ENCODE measurements at places on chromosomes 2 and 18.

- no peak for DNase-seq
These were observed 86.5 kb downstream of the MEIS1 start for GRCh38 chr2:66521291-66521922.

DNA sequence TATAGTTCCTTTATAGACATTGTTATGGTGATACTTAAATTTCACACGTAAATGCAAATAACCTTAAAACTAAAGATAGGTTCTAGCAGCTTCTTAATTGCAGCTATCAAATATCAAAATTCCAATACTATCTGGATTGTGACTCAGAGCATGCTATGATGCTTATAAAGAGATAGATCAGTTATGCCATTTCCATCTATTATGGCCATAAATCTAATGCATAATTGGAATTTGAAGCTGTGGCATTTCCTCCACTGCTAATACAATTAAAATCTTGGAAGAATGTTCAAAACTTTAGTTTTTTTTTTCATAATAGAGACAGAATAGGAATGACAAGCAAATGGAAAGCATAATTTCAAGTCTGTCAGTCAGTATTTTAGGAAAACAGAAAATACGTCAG lies 220.8 kb upstream of the GALNT5 start:
- no peak for DNase-seq

DNA sequence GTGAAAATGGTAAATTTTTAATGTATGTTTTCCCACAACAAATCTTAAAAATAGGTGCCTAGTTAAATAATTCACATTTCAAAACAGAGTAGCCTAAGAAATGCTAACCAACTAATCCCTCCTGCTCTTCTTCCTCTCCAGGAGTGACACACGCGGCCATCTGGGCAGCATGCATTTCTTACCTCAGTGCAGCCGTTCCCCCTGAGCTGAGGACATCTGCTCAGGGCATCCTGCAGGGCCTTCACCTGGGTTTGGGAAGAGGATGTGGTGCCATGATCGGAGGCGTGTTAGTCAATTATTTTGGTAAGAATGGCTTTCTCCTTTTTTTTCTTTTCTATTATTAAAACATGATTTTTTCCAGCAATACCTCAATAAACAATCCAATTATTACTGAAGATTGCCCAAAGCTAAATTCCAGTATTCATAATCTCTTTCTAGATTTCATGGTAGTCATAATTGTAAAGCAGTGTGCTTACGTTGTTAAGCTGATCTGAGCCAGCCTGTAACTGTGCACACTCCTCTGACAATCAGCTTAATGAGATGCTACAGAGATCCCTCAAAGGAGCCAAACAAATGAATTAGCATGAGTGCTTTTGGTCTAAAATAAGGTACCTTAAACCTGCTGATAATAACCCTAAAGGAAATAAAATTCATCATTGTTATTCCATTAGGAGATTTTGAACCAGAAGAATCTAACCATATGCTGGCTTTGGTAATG lies 45.8 kb downstream of the NEMP2 start:
- DNase-seq = no peak

DNA sequence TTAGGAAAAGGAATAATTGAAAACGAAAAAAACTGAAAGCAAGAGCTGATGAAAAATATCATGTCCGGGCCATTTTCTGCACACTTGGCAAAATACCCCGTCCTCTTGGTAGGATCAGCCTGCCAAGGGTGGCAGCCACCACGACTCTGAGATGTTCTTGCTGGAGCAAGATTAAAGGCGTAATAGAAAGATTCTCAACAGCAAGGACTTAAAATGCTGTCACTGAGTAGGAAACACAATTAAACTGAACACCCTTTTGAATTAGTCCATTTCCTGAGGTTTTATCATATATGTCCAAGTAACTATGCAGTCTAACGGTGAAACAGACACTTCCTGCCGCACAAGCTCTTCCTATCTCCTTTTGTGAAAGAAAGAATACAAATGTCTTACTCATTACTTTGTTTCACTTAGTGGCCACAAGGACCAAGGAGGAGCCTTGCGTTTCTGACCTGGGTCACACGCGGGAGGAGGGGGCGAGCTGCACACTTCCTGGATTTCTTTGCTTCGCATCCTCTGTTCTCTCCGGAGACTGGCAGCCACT lies 222.7 kb downstream of the PIEZO2 start:
- no peak for DNase-seq

GRCh38 chr18:22609642-22610041 lies 191.9 kb upstream of the CTAGE1 start:
- no peak for DNase-seq

DNA sequence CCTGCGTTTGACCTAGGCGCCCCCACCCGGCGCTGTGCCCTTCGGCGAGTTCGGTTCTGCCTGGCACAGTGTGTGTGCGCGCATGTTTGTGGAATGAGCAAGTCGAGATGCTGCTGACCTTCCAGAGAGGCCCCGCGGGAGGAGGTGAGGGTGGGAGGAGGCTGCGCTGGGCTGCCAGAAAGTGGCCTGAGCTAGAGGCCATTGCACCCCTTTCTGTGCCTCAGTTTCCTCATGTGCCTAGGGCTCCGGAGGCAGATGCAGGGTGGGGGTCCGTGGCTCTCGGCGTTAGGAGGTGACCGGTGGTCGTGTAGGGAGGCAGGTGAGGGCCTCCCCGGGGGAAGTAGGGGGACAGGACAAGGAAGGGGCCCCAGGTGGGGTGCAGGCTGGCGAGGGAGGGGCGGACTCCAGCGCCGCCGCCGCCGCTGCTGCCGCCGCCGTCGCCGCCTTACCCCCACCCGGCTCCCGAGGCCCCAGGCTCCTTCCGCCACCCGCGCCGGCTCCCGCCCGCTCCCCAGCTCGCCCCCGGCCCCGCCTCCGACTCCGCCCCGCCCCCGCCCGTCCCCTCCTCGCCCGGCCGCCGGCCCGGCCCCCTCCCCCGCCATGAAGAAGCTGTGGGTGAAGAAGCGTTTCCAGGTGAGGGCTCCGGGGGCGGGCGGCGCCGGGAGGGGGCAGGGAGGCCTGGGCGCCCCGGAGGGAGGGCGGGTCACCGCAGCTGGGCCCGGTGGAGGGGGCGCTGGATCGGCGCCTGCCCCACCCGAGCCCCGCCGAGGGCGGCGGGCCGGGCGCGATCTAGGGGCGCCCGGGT lies 7.0 kb downstream of the SPEG start:
- no peak for DNase-seq

GRCh38 chr18:13473751-13474150 lies 252.6 kb downstream of the FAM210A start:
- DNase-seq = no peak

GRCh38 chr2:201858281-201859184 lies 52.2 kb downstream of the CDK15 start:
- DNase-seq = peak; percentile 38

GRCh38 chr2:70790136-70790828 lies at the start of gene FIGLA:
TSS of gene FIGLA (minus strand) at chr2:70790643. CDS start at chr2:70790638, 5 bp downstream.
- DNase-seq = peak; percentile 11

GRCh38 chr2:860259-860855 lies 90.3 kb upstream of the SNTG2 start:
- no peak for DNase-seq

GRCh38 chr2:104868505-104868866 lies 14.6 kb downstream of the POU3F3 start:
- DNase-seq = no peak

DNA sequence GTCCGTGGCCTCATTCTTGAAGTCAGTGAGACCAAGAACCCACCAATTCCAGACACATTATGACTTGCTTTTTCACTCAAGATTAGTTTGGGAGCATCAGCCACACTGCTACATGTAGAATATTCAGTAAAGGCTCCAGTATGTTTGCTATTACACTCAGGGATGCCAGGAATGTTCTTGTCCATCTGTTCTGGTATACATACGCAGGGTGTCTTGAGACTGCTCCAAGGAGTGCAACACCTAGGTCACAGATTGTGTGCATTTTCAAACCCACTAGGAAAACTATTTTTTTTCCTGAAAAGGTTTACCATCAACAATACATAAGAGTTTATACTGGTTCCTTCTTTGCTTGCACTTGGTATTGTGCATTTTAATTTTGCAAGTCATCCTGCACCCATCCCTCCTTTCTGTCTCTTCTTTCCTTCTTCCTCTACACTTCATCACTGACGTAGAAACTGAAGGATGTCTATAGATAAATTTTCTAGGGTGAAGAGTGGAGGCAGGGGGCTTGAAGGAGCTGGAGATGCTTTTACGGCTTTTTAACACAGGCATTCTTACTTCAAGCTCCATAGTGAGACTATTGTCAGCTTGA lies 35.3 kb upstream of the MAP2 start:
- DNase-seq = no peak

- no peak for DNase-seq
These were observed 323.4 kb upstream of the SLC14A2 start for GRCh38 chr18:45291621-45292615.

DNA sequence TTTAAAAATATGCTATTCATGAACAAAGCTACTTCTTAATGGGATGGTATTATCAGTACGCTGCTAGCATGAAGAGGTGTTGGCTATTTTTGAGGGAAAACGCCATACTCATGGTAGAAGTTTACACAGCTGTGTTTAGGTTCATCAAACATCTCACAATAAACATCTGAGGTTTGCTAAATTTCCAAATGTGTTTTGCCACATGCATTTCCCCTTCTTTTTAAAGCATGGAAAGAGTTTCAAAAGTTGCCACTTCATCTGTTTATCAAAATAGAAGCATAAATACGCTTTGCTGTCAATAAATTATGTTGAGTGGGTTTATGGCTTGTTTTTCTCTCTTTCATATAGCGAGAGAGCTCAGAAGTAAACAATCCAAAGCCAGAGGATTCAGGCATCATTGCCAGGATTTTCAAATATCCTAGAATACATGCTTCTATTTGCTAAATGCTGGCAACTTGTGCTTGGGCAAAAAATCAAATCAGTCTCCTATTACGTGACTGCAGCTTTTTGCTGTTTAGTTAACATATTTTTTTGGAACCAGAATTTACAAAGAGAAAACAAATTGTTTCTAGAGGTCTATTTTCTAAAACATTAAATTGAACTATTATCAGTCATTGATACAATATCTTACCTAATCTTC lies 1919.9 kb upstream of the LRRTM1 start:
- DNase-seq = no peak

GRCh38 chr2:75605770-75606529 lies 40.6 kb upstream of the MRPL19 start:
- DNase-seq = no peak

- no peak for DNase-seq
These were observed 86.9 kb downstream of the FAM117B start for GRCh38 chr2:202721621-202722020.

DNA sequence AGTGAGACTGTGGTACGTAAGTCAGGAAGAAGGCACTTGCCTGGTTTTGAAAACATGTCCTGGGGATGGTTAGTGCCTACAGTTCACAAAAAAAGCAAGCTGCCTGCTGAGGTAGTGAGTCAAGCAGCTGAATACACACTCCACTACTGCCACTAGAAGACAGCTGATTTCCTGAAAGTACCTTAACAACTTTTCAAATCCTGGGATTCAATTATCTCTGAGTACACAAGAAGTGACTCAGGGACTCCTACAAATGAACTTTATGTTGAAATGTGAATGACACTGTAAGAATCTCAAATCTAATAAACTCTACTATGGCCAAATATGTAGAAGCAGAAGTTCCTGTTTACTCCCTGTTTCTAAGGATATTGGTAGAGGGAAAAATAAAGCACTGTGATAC lies 58.0 kb upstream of the ARL5A start:
- DNase-seq = no peak

GRCh38 chr2:222442665-222443064 lies 18.3 kb downstream of the SGPP2 start:
- DNase-seq = no peak

DNA sequence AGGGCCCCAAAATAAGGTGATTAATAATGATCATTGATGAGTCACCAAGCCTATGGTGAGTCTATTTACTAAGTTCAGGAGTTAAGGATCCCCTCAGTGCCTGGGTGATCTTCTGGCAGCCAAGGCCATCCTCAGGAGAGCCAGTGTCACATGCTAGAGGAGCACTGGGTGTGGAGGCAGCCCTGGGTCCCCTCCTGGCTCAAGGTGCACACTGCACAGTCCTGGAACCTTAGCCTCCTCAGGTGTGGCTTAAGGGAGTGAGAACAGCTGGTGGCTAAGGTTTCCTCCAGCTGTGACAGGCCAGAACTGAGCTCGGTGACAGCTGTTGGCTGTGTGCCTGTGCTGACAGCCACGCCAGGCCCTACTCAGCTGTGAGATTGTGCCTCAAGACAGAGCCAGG lies 52.1 kb upstream of the ACAA2 start:
- no peak for DNase-seq

GRCh38 chr2:238996331-238997136 lies 148.6 kb downstream of the TWIST2 start:
- DNase-seq = no peak

- no peak for DNase-seq
These were observed 473.9 kb upstream of the CDH2 start for GRCh38 chr18:28650860-28651259.

GRCh38 chr18:48832938-48833700 lies 117.6 kb downstream of the SMAD7 start:
- no peak for DNase-seq

GRCh38 chr2:242038166-242038927 lies 168.8 kb downstream of the RTP5 start:
- DNase-seq = no peak

- no peak for DNase-seq
These were observed 613 bp downstream of the COL5A2 start for GRCh38 chr2:189178726-189179569.

DNA sequence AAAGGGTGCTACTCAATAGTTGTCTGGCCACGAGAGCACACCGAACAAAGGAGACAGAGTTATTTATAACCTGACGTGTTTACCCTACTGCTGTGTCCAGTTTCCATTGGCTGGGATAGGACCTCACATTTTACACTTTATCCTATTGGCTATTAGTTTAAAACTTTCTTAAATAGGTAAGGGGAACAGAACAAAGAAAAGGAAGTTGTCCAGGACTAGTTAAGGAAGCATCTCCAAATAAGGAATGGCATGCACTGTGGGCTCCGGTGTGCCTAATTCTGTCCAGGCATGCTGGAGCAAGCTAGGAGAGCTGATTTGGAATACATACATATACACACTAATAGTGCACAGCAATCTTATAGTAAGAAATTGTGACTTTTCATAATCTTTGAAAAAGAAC lies 72.2 kb downstream of the CAB39 start:
- DNase-seq = no peak

- no peak for DNase-seq
These were observed 25.1 kb upstream of the GPR17 start for GRCh38 chr2:127620866-127621265.

GRCh38 chr2:230866756-230867523 lies 2.2 kb downstream of the ITM2C start:
- DNase-seq = no peak

DNA sequence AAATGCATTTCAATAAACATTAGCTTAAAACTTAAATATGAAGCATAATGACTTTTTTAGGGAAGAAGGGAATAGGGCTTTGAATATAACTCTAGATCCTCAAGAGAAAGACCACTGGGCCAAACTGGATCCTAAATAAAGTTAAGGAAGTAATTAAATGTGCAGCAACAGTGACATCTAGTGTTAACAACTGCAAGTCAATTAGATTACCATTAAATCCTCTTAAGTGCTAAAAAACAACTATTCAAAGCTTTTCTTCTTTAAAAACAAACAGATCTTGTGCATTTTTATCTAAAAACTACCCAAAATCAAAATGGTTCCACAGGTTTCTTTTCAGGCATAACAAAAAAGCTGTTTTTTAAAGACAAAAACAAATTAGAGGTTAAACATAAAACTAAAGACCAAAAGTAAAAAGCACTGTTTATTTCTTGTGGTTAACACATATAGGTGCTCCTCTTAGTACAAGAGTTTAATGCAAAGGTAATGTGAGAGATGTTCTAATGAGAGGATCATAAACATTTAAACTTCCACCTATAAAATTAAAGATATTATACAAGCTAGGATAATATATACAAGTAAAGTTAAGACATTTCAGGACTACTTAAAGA lies 111.4 kb downstream of the THADA start:
- DNase-seq = no peak

Measured in progenitor cell of endocrine pancreas (in vitro differentiated cells).